ENCODE measurements at places on chromosomes 5 and 9.

DNA sequence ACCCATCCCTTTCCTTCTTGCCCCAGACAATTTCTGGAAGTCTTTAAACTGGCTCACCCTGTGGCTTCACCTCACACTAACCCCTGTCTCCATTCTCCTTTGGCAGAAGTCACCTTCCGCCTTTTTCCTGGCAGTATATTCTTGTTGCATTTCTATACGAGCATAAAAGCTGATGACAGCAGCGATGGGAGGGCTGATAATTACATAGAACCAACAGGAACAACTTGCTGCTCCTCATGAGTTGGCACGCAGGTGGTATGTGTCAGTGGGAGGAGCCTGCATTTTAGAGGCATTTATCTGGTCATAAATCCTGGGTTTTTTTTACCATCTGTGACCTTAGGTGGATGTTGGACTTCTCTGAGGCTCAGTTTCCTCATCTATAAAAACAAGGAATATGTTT lies 61.4 kb upstream of the CKMT2 start:
- no peak for DNase-seq

- peak; percentile 25 for DNase-seq
Measured at GRCh38 chr9:33446240-33446945, 1.0 kb downstream of the AQP3 start.

DNA sequence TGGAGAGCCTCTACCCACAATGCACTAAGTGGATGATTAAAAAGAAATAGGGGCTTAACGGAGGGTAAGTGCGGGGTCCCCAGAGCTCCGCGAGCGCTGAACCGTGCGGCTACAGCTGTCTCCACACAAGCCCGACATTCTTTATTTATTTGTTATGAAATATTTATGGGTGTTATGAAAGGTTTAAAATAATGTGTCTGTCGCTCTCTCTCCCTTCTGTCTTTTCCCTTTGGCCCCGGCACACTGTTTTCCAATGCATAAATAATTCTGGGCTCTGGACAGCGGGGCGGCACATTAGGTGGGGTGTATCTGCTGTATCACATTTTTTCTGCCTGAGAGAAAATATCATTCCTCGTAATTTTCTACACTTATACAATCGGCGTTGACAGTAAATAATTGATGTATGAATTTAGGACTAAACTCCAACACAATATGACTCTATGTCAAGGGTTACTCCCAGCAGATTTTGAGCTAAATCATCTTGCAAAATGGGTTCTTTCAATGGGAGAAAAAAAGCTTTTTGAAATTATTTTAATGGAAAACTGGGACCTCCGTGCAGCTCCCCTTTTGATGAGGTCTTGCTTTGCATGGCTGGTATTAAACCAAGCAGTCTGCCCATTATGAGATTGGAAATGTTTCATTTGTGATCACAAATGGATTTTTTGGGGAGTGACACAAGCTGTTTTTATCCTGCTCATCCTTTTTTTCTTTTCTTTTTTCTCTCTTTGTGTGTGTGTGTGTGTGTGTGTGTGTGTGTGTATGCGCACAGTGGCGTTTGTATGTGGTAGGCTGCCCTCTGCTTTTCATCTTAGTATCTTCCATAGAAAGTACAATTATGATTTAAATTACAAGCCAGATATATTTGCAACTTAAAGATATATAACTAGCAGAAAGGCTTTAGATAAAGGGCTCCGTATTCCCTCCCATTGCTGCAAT lies 370.6 kb upstream of the IRX4 start:
- no peak for DNase-seq

- no peak for DNase-seq
Measured at GRCh38 chr5:153400931-153401330, 89.5 kb upstream of the GRIA1 start.

DNA sequence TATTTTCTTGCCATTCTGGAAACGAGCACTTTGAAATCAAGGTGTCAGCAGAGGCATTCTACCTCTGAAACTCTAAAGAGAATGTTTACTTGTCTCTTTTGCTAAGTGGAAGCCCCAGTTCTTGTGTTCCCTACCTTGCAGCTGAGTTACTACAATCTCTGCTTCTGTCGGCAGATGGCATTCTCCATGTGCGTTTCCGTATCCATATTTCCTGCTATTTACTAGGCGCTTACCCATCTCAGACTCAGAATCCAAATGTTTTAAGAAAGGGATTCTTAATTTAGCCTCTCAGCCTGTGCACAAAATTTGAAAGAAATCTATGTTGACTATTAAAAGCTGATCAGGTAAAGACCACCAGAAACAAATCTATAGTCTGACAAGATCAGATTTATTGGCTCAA lies 221.3 kb upstream of the FTMT start:
- no peak for DNase-seq

DNA sequence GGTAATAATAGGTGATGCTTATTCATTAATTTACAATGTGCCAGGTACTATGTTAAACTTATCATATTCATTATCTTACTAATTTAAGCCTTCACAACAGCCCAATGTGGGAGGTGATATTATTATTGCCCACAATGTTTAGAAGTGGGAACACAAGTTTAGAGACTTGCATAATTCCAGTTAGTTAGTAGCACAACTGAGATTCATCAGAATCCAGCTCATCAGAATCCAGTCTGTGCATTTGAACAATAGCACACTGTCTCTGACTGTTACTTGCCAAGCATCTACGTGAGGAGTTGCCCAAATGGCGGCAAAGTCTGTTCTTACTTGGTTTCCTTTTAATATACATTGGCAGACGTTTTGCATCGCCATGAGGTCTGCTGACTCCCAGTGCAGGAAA lies 110.9 kb upstream of the BASP1 start:
- DNase-seq: no peak

DNA sequence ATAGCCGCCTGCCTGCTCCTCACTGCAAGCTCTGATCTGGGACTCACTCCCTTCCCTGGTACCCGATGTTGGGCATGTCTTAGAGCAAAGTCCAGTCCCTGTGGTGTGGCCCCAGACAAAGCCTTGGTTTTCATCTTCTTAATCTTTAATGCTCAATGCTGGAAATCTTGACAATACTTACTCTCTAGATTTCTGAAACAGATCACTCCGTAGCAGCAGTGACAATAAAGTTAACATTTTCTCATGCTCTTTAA lies 260.2 kb upstream of the IRX2 start:
- no peak for DNase-seq

GRCh38 chr5:118247458-118247857 lies 740.9 kb downstream of the DTWD2 start:
- DNase-seq: no peak

DNA sequence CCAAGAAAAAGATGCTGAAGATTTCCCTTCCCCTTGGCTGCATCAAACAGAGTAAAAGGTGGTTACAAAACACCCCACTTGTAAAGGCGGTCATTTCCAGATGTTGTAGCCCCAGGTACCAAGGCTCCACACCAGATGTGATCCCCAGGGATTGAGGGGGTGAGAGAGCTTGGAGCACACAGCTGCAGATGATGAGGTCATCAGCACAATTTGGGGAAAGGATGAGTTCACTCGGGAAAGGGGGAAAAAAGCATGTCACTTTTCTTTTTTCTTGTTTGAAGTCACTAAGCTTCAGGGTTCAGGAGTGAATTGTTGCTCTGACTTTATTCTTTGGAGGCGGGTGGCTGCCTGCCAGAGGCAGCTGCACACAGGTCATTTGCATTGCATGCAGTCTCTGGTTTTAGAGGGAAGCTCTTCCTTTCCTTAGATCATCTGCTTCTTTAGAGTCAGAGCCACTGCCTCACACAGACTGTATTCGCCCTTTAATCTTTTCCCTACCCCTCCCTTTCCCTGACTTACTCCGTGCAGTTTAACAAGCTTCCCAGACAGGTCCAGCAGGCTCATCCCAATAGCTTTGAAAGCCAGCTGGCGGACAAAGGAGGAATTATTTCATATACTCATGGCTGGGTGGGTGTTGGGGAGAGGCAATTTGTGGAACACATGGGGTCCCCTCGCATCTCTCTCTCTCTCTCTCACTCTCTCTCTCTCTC lies 409.3 kb upstream of the SLC24A2 start:
- no peak for DNase-seq

GRCh38 chr5:161095953-161096352 lies 243.9 kb upstream of the ATP10B start:
- no peak for DNase-seq

GRCh38 chr9:123401879-123402513 lies 46.0 kb downstream of the CRB2 start:
- DNase-seq: no peak

DNA sequence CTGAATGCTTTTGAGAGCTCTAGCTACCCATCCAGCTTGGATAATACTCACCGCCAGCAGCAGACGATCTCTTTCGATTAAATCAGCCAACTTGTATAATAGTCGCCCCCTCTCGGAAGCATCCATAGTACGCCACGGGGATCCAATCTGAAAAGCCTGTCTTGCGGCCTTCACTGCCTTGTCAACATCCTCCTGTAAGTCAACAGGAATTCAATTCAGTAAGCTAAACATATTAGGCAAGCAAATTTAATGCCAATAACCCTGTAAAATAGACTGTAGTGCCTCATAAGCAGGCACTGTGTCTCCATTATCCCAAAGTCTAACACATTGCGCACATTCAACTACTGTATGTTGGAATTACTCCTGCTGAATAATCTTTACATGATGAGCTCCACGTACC lies 22.0 kb downstream of the ALDH1A1 start:
- DNase-seq: no peak

GRCh38 chr9:99955606-99956005 lies 49.2 kb downstream of the STX17 start:
- DNase-seq: no peak

- DNase-seq: no peak
Measured at GRCh38 chr5:104512063-104512825, 949.7 kb upstream of the NUDT12 start.

GRCh38 chr5:14202462-14202861 lies 59.3 kb downstream of the TRIO start:
- no peak for DNase-seq

GRCh38 chr5:111722140-111722539 lies 34.9 kb downstream of the NREP start:
- DNase-seq: no peak

GRCh38 chr9:15889555-15889954 lies 336.7 kb downstream of the CCDC171 start:
- no peak for DNase-seq

GRCh38 chr5:151953833-151954232 lies 29.2 kb upstream of the GLRA1 start:
- no peak for DNase-seq

DNA sequence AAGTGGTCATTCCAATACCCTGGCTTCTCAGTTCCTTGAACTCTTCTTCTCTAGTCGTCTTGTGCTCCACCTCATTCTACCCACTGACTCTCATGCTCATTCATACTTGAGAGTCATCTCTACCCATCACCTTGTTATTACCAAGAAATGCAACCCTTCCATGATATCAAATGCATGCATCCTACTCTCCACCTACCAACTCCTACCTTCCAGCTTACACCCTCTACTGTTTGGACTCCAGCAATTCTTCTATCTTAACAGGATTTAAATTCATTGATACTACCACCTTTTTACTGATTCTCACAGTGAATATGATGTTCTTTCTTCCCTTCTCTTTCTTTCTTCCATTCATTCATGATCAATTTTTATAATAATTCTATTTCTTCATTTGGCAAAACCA lies 30.7 kb downstream of the NRG2 start:
- no peak for DNase-seq

GRCh38 chr5:95862671-95863382 lies 40.3 kb upstream of the GLRX start:
- DNase-seq: no peak

DNA sequence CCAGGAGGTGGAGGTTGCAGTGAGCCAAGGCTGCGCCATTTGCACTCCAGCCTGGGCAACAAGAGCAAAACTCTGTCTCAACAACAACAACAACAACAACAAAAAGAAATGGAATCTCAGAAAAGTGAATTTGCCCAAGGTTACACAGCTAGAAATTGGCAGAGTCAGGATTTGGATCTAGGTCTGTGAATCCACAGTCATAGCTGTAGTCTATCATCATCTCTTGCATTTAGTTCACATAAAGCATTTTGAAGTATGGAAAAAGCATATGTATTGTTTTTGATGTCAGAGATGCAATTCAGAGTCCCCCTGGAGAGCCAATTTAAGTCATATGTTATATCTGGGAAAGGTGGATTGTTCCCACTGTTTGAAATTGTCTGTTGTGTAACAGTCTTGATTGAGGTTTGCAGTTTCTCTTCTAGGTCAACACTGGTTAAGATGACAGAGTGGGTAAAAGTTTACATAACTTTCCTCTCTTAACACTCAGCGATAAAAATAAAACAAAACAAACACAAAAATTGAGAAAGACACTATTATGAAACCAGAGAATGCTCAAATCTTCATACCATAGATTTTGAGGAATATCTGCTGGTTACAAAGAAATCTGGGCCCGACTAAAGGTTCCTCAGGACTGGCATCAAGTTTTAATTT lies 21.5 kb upstream of the GPR21 start:
- no peak for DNase-seq

- DNase-seq: no peak
Measured at GRCh38 chr5:137708796-137709559, 26.9 kb downstream of the KLHL3 start.

DNA sequence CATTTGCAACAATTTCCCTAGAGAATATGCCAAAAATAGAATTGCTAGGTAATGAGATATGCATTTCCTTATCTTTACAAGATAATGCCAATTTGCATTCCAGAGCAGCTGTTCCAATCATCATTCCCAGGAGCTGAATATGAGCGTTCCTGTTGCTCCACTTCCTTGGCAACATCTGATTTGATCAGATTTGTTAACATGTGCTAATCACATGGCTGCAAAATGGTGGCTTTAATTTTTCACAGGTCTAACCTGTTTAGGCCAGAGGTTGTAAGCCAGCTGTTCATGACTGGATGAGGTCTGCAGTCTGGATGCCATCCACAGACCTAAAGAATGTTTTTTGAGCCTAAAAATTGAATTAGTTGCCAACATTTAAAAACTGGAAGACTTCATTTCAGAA lies 220.7 kb upstream of the IL12B start:
- no peak for DNase-seq

Data from activated naive CD4-positive, alpha-beta T cell (primary cell).